NCI-H2227 treated with DMSO at 0.1 percent for 48 hours (cell line): ENCODE measurements at places on chromosomes 12 and 14.

DNA sequence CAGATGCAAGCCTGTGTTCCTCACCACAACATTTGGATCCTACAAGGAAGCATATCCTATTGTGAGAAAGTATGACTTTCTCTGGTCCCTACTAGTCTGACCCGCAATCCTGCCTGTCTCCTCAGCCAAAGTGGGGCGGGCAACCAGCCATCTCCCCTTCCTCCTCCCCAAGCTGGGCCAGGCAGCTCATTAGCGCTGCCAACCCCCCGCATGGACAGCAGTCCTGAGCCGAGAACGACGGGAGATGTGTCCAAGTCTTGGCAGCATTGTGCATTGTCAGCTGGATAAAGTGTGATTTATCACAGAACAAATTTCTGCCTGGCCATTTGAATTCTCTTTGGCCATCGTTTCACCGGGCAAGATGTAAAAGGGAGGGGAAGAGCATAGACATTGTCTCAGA, 139.4 kb downstream of the SLC15A4 start:
- no peak for DNase-seq

DNA sequence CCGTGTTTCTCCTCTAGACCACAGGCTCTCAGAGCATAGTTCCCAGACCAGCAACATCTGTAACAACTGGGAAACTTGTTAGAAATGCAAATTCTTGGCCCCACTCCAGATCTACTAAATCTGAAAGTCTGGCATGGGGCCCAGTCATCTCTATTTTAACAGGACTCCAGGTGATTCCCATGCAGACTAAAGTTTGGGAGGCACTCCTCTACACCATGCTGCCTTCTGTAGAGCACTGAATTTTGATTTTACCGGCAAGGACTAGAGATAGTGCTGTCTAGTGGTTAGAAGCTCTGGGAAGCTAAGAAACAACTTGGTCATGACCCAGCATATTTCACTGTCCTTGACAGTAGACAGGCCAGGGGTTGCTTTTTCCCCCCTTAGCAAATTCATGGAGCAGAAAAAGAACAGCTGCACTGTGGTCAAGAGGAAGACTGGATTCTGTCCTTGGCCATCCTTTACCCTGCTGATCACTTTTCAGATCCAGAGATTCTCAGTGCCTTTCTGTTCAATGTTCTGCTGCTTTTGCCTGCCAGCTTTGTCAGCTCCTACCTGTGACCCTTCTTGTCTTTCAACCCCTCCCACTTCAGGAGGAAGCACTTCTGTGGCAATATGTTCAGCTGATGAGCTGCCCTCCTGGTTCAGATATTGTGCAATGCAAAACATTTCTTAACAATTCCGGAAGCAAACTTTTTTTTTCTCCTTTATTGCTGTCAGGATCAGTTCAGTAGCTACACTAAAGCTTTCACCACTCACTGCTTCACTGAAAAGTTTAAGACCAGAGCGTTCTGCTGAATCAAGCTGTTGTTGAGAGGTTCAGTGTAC, 133.8 kb upstream of the NUDT4 start:
- no peak for DNase-seq

DNA sequence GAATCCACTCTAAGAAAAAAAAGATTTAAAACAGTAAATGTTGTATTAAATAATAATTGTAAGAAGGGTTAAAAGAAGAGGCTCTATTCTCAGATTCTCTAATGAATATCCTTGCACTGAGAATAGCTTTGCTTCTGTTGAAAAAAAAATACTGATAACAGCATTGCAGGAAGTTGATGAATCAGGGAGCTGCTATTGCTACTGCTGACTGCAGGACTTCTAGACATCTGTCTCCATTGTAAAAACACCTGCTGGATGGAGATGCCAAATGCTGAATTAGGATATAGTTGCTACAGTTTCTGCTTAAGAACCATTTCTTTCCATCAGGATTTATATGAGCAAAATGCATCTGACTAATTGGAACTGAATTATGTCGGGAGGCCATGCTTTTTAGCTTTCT, 50.3 kb upstream of the ANP32D start:
- no peak for DNase-seq

- no peak for DNase-seq
Measured at GRCh38 chr12:64494998-64495729, 43.2 kb downstream of the TBK1 start.

- no peak for DNase-seq
Measured at GRCh38 chr12:11174022-11174421, 3.0 kb downstream of the SMIM10L1 start.

DNA sequence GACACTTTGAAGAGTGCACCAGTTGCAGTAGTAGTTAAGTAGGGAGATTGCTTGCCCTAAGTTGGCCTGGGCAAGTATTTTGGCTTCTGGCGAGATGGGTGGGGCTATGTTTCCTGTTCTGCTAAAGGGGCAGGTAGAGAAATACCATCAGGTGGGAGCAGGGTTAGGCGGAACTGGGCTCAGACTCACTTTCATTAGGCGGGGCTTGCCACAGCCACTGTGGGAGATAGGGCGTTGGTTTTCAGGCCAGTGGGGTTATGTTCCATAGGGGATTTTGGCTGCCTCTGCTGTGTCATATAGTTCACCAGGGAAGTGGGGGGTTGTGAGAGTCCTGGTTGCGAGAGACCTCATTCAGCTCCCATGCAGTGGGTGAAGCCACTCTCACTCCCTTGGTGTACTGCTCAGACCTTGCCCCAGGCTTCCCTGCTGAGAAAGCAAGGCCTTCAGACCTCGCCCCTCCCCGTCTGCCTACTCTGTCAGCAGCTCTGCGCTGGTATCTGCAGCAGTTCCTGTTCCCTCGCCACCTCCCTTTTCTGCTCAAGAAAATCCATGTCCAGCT, 43.3 kb downstream of the AEBP2 start:
- DNase-seq: no peak

DNA sequence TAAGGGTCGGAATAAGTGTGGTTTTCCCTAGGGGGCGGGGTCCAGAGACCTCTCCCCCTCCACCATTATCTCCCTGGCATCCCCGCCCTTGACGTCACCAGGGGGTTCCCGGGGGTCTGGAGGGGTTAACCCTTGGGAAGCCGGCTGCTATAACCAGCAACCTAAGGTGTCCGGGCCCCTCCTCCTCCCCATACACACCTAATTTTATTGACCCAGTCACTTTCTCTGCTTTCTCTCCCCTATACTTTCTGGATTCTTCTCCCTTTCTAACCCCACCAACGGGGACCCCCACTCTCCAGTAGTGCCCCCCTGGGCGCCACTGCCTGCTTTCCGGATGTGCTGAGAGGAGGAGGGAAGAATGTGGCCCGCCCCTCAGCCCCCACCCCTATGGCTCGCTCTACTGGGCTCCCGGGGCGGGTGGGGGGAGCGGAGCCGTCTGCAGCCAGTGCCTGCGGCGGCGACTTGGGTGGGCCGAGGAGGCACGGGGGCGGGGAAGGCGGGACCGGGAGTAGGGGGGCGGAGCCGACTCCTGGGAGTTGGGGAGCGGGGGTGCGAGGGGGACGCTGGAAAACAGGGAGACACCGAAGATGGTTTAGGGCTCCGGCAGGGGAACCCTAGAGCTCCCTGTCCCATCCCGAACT, 1.8 kb downstream of the GLI1 start:
- no peak for DNase-seq

- DNase-seq: no peak
Measured at GRCh38 chr14:75832621-75833297, 149.0 kb downstream of the TGFB3 start.

DNA sequence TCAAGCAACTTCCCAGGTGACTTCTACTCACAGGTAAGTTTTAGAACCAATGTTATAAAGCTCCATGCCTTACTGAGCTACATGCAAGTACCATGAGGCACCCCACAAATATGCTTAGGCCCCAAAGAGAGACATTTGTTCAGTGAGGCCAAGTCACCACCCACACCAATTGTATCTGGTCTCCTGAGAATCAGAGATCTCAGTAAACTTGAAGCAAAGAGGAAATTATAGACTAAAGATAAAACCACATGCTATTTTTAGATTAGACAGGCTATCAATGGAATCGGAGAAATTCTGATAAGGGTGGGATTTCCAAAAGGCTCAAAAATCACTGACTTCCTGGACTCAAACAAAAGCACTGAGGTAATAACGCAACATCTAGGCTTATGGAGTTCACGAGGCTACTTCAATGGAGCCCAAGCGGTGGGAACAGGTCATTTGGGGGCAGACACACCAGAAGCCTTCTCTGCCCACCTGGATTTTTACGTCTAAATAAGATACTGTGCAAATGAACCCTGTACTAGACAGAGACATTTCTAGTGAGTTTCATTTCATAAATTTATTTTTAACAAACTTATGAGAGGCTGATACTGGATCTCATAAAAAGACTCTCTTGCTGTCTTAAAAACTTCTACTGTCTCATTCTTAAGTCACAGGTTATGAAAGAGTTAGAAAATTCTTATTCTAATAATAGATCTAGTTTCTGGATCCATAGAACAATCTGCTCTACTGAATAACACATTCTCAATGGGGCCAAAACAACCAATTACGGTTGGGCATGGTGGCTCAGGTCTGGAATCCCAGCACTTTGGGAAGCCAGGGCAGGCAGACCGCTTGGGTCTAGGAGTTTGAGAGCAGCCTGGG, 7.7 kb downstream of the SLC15A4 start:
- DNase-seq: no peak

DNA sequence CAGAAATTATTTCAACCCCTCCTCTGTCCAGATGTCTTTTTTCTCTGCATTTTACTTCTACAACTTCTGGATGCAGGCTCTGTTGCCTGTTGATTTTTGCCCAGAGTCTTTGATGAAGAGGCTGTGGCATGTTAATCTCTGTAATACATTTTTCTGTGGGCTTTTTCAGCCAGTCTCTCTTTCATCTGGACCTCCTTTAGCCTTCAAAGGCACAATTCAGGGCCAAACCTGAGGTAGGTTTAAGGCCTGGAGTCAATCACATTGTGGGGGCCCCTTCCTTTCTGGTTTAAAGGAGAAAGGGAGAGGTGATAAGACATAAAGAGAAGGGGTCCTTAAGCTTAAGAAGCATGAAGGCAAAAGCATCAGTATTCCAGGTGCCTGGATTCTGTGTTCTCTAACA, 553.7 kb downstream of the FLRT2 start:
- no peak for DNase-seq

GRCh38 chr12:1607940-1608712, 13.7 kb upstream of the FBXL14 start:
- DNase-seq: no peak

GRCh38 chr14:83867566-83868225, 1662.2 kb upstream of the FLRT2 start:
- no peak for DNase-seq

DNA sequence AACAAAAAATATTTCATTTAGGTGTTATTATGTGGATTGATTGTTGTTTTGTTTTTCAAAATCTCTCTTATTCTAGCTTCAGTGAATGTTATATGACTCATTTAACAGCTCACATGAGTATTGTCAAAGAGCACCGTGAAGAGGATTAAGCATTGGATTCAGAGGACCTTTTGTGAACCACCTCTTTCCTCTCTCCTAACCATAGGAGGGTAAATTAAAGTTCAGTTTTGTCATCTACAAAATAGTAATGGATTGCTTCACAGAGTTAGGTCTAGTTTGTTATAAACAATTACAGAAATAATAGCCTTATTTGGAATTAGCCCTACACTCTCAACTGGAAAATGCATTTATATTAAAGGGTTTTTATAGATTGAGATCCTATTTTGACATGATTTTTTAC, 962 bp upstream of the KERA start:
- DNase-seq: no peak

DNA sequence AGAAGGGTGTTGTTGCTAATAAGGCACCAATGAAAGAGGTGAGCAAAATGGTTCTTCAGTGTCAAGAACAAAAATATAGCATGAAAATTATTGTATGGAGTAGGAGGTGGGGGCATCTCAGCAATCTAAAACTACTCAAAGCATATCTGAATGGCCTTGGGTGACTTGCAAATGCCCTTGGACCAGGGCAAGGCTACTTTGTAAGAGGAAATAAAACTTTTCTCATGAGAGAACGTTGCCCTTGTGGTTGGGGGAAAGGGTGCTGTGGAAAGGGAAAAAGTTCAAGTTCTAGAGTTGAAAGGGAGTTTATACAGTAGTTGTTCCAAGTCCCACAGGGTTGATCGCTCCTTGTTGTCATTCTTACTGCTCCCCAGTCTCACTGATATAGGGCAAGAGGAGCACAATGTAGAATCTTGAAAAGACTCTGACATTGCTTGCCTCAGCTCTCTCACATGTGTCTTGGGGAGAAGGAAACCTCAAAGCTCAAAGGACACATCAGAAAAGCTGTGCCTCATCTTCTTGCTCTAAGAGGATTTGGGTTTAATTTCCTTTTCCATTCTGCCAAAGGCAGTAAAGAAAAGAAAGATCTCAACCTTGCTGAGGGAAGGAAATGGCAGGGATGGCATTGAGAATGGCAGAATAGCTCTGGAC, 270.5 kb downstream of the DUSP6 start:
- no peak for DNase-seq

GRCh38 chr12:22518998-22519397, 25.3 kb downstream of the C2CD5 start:
- no peak for DNase-seq

DNA sequence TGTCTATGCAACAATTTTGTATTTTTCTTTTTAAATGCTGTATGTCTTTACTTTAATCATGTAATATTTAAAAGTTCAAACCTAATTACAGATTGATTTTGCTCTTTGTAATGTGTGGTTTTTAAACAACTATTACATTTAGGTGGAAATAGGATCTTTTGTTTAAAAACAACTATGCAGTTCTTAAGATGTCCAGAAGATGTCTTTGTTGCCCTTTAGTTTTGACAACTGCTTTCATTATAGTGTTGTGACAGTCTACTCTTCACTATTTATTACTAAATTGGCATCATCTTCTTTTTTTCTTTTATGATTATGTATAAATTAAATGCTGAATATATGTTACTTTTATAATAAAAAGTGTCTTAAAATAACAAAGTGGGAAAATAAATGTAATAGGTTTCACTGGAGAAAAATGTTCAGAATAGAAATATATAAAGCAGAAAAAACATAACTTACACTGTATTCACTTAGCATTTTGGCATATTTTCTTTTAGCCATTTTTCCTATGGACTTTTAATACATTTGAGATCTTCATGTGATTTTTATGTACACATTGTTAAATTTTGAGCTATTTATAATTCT, 27.1 kb upstream of the PCNX4 start:
- DNase-seq: peak; percentile 43

DNA sequence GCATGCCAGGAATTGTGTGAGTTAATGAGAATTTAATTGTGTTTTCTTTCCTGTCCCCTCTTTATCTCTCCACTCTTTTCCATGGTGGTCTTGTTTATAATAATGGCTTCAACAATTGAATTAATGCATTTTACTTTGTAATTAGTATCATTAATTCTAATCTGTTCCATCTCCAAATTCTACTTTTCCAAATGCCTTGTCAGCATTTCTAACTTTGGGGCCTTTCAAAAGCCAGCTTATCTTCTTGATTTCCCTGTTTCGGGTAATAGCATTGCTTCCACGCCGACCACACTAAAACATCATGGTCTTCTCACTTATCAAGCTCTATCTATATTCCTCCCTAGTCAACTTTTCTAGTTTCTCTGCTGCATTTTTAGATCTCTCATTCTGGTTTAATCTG, 54.2 kb upstream of the RMST start:
- no peak for DNase-seq

DNA sequence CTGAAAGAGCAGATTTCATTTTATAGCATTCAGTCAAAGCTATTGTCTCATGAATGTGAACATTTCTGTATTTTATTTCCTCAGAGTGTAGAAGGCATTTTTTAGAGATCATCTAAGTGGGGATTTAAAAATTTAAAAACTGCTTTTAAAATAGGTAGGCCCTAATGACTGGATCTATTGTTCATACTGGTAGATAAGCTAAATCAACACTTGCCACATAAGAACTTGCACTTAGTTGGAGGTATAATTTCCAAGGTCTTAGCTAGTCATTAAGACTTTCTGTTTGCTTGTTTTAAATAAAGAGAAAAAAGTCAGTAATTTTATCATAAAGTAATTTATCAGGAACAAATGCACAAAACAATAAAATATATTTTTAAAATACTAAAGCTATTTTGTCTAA, 75.2 kb upstream of the LMO3 start:
- no peak for DNase-seq
